ENCODE measurements at places on chromosomes 1 and 21.

- DNase-seq: no peak
These were observed 60.8 kb downstream of the EDN2 start for GRCh38 chr1:41423511-41424191.

- DNase-seq: no peak
These were observed 199.8 kb downstream of the DNM3 start for GRCh38 chr1:172041102-172041501.

DNA sequence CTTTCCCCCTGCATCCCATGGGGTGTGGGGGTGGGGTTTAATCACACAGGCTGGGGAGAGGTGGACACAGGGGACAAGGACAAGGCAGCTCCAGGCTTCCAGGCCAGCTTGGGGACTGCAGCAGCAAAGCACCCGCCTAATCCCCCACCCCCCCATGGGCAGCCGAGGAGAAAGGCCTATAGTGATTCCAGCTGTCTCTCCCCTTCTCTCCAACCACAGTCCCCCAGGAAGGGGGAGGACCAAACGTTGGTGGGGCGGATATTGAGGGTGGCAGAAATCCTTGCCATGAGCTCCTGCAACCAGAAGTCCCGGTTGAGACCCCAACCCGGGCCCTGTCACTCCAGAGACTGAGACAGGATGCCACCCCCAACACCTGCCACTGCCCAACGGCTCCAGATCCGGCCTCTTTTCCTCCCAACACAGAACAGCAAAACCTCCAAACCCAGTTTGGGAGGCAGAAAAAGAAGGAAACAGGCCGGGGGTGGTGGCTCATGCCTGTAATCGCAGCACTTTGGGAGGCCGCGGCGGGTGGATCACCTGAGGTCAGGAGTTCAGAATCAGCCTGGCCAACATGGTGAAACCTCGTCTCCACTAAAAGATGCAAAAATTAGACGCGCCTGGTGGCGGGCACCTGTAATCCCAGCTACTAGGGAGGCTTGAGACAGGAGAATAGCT, 1.7 kb downstream of the EPHA2 start:
- DNase-seq: no peak

- DNase-seq: no peak
These were observed 94.7 kb downstream of the CSMD2 start for GRCh38 chr1:34070201-34070836.

- no peak for DNase-seq
These were observed 162.4 kb downstream of the PDE4B start for GRCh38 chr1:65955071-65955470.

DNA sequence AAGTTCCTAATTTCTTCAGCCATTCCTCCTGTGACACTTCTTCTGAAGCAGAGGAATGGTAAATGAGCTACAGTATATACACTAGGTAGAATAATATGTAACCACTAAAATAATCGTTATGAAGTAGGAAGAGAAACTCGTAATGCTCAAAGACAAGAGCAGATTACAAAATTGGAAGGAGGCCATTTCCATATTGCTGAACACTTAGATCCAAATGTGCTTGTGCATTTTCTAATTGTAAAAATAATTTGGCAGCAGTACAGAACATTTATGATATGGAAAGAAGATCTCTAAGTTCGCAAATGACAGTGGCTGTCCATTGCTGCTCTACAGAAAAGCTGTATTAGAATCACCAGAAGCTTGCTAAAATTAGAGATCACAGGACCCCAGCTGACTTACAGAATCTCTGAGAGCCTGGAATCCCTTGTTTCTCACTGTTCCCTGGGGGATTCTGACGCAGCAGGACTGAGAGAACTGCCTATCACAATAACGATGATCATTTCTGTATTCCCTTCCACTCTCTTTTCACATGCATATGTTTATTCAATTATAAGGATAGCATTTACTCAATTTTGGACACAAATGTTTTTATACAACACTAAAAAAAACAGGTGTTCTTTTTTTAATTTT, 242.1 kb downstream of the OMA1 start:
- no peak for DNase-seq

- DNase-seq: no peak
These were observed 5.1 kb upstream of the PLEKHO1 start for GRCh38 chr1:150144606-150145005.

DNA sequence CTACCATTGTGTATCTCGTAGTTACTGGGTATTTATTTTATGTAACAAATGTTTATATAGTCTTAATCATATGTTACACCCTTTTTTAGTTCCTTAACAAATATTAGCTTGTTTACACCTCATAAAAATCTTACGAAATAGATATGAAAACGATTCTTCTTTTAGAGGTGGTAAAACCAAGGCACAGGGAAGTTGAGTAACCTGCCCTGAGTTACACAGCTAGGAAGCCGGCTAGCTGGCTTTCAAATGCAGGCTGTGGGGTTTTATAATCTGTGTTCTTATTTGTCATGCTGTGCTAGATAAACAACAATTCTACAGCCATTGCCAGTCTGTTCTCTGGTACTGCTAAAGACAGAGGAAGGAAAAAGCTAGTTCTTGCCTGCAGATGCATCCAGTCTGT, 109.6 kb downstream of the NOS1AP start:
- DNase-seq: no peak

GRCh38 chr1:1397839-1398523, 1.2 kb downstream of the CCNL2 start:
- no peak for DNase-seq

GRCh38 chr1:8552820-8553397, 235.0 kb downstream of the SLC45A1 start:
- no peak for DNase-seq

DNA sequence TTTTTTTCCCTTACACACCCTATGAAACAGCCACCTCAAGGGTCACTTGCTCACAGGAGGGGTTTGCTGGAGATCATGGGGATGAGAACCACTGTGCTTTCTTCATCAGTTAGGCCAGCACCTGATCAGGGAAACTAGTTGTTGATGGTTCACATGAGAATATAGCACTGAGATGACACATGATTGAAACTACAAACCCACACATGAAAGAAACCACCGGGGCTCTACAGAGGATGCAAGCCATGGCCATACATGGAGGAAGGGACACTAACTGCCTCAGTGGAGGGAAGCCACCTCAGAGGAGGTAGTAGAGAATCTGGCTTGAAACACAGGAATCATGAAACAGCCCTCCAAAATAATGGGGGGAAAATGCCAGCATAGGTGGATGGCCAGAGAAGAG, 63.2 kb downstream of the PRKAB2 start:
- no peak for DNase-seq

- DNase-seq: no peak
These were observed 2110.6 kb downstream of the MRPL39 start for GRCh38 chr21:23496729-23497128.

GRCh38 chr1:220833436-220833835, 45.8 kb upstream of the HLX start:
- DNase-seq: no peak

- peak; percentile 52 for DNase-seq
These were observed 9.2 kb upstream of the TTC22 start for GRCh38 chr1:54810153-54810942.

DNA sequence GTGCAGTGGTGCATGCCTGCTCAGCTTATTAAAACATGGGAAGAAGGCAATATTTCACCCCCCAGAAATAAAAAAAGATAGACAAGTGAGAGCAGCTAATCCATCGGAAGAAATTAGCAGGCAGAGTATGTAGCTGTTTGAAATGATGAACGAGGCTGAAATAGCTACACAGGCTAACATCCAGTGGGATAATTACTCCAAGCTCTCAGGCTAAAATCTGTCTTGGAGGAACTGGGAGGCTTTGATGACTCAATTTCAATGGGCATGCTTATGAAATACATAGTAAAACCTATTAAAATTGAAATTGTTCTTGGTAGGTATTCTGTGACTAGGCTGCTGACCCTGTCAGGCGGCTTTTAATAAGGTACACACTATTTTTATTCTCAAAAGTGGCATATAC, 84.1 kb upstream of the RRP15 start:
- DNase-seq: no peak

DNA sequence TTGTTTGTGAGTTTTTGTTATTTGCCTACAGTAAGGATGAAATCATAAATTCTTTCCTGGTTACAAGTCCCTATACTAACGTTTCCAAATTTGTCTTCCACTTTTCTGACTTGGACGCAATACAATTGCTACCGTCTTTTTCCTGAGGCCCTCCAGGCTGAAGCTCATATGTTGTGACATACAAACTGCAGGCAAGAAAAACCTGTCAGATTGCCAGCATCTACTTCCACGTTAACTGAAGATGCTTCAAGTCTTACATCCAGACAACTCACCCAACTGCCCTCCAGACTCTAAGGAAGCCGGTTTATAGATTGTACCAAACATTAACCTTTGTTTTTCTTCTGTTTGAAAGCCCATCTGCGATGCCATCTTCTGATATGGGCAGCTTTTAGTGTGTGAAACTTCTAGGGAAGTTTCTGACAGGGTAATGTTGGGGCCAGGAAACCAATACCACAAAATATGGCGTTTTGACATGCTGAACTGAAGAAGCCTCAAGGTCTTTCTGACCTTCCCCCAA, 21.4 kb upstream of the RNF11 start:
- no peak for DNase-seq

- DNase-seq: no peak
These were observed 8.3 kb upstream of the MIIP start for GRCh38 chr1:12010746-12011570.

DNA sequence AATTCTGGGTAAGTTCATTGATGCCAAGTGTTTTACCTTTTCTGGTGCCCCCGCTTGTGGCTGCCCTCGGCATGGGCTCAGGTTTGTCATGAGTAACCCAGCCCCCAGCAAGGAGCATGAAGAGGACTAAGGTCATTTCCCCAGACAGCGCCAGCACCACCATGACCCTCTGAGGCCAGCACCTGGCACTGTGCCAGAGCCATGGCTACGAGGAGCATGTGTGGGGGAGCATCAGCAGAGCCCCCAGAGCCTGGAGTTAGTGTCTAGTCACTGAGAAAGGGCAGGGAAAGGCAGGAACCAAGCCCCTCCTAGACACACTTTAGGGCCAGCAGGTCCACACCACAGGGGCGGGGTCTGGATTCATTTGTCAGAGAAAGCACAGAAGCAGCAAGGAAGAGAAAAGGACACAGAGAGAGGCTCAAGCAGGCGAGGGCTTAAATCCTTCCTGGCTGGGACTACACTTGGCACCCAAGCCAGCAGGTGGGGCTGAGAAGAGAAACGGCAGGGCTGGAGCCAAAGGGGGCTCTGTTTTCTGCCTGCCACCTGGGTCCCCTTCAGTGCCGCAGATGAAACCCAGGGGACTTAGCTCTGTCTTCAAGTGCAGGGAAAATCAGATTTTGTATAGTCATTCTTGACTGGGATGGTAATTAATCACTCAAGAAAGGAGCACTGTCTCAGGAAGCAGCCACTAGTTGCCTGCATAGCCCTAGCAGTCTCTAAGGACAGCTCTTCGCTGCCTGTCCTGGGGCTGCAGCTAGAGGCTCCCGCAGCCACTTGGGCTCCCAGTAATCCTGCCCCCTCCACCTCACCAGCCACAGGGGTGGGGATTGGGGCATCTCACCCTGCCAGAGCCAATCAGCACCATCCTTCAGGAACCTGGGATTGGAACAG, 79.6 kb upstream of the ZC3H12A start:
- DNase-seq: no peak

DNA sequence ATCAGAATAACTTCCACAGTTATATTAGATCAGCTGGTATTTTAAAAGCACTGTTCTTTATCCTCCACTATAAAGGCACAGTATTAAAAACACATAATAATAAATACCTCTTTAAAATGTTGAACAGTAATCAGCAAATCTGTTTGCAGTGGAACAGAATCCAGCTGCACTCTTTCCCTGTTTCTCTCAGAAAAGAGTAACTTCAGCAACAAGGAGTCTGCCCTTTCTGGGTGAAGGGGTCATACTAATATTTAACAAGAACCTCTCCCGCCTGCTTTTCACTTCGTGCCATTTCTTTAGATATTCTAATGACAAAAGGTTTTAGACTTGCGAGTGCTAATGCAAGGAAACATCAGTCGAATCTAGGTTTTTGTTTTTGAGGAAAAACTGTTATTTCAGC, 194.2 kb upstream of the FMN2 start:
- DNase-seq: no peak

DNA sequence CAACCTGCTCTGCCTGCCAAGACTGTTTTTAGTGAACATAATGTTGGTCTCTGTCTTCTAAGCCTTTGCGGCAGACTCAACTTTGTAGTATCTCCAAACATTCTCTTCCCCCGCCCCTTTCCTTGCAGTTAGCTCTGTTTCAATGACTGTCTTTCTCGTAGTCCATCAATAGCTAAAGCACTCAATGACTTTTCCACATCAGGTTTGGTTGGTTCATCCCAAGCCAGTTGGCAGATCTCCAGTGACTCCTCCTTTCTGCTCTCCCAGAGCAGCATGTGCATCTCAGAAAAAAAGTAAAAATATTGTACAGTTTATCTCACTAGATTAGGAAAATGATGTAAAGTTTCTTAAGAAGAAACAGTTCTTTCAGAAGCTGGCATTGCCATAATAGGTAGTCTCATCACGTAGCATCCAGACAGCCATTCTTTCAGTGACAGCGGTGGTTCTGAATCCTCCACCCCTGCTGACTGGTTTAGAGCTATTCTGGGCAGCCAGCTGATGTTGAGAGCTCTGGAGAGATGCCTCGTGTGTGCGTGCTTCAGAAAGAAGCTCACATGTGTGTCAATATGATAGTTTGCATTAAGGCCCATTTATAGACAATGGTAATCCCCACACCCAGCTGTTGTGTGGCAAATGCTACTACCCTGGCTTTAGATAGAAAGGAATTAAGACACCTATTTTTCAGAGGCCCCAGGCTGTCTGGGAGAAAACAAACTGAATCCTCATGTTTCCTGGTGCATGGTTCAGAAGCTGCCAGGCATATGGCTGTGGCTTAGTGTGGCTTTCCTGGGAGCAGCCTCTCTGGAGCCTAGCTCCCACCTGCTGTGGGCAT, 53.2 kb downstream of the CNN3 start:
- no peak for DNase-seq

DNA sequence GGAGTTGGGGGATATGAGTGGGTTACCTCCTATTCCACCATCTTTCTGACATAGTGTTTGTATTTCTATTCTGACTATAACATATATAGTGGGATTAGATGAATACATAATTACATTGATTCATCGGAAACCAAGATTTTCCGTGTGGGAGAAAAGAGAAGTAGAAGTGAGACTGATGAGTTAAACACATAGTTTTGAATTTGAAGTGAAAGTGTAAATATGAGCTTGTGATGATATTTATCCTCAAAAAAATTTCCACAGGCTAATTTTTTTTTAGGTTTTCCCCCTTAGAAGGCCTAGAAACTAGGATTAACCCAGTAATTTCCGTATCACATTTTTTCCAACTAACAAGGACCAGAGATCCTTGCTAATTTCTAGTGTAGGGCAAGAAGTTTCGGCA, 6.9 kb downstream of the CD1B start:
- no peak for DNase-seq

- peak; percentile 51 for DNase-seq
These were observed 19.4 kb downstream of the ENO1 start for GRCh38 chr1:8858888-8859706.

- DNase-seq: no peak
These were observed 607.1 kb downstream of the KCNT2 start for GRCh38 chr1:196001188-196001587.

DNA sequence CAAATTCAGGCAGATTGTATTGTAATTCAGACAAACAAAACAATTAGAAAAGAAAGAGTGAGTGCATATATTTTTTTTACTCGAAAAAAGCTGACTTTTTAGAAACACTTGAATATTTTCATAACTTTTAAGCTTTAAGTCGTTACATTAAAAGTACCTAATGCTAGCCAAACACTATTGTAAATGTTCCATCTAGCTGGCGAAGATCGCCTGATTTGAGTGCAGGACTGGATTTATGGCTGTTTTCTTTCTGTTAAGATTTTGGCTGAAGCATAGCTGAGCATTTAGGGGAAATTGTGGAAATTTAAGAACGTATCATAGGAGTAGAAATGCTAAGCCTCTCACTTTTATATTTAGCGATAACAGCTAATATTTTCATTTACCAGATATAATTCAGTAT, 24.6 kb downstream of the LRRC7 start:
- DNase-seq: no peak

All from CD4-positive, alpha-beta T cell treated with Interferon alpha-2 for 1 hour (primary cell).